Activated T-helper 1 cell treated with anti-CD3 and anti-CD28 coated beads, Interleukin-12 subunit alpha, Interleukin-12 subunit beta, Interleukin-2, Interleukin-4 antibody, amounts not matched to agents 30 ng/mL and 10 ng/mL and 1 ng/mL, durations not matched to agents 14 hours and 24 hours and 36 hours (primary cell): ENCODE measurements at places on chromosomes 6 and 20.

DNA sequence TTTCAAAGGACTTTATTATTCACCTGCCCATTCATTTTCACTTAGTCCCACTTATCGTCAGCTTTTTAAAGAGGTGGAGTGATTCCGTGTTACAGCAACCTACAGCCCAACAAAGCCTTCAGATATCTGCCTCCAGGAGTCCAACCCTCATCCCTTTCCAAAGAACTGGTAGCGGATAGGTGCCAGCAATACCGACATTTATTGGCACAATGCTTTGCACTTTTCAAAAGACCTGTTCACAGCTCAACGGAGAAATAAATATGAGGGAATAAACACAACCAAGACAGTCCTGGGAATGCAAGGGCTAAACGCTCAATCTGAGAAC lies 819 bp upstream of the MTRF1L start:
- DNase-seq, result no peak
- peaks cover 51% of the 10 kb centered on the region for H3K4me1 ChIP-seq
- H3K27ac ChIP-seq, result peak overlapping the region; percentile 91
- H3K4me3 ChIP-seq, result peak overlapping the region; percentile 98
- H3K27me3 ChIP-seq, result peaks cover 10% of the 10 kb centered on the region

DNA sequence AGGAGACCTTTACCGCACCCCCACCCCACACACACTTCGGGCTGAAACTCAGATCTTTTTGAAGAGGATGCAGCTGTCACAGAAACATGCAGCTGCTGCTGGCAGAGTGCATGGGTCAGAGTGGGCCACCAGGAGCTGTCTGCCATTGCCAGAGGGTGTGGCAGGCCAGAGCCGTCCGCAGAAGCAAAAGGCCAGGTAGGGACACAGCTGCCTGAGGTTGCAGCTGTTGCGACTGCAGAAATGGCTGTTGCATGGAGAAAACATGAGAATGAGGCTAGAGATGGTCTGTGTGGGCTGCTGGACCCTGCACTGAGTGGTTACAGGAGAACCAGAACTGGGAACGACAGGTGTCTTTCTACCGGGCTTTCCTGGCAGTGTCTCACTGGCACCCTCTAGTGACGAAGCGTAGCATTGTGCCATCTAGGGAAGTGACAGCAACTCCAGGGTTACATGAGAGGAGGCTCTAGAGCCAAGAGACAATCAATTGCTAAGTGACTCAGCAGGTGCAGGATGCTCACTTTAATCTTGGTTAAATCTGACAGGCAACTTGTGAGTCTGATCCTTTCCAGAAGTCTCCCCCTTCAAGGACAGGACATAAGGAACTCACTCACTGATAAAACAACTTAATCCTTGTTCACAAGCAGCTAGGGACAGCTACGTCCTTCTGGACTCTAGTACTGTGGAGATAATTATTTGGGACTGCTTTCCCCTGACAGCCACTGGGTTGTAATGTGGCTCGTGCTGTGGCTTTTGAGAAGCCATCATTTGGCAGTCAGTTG lies 29.1 kb upstream of the SERPINB9 start:
- peak overlapping the region; percentile 64 for H3K27ac ChIP-seq
- peaks cover 6% of the 10 kb centered on the region for H3K27me3 ChIP-seq
- H3K4me3 ChIP-seq, result no peak overlapping the region
- peaks cover 9% of the 10 kb centered on the region for H3K36me3 ChIP-seq
- H3K4me1 ChIP-seq, result peaks cover 25% of the 10 kb centered on the region

GRCh38 chr6:159894991-159895390 lies 4.2 kb downstream of the MAS1 start:
- no peak for DNase-seq
- no peaks in the 10 kb centered on the region for H3K36me3 ChIP-seq
- no peaks in the 10 kb centered on the region for H3K4me1 ChIP-seq

DNA sequence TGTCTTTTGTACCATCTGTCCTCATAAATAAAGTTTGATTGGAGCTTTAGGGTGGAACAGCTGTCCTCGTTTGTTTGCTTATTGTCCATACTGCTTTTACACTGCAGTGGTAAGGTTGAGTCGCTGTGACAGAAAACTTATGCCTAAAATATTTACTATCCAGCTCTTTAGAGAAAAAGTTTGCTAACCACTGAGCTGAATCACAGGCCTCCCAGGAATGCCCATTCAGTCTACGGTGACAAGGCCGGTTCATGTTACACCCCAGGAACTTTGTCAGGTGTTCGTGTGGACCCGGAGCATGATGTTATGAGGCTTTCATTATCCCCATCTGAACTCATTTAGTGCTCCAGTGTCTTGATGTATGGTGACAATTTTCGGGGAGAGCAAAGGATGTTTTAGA lies 401.1 kb downstream of the SAMD5 start:
- H3K4me3 ChIP-seq, result no peak overlapping the region
- no peak for DNase-seq
- no peaks in the 10 kb centered on the region for H3K36me3 ChIP-seq

GRCh38 chr6:47097092-47097945 lies 55.2 kb upstream of the ADGRF1 start:
- no peaks in the 10 kb centered on the region for H3K36me3 ChIP-seq
- H3K27ac ChIP-seq, result no peak overlapping the region
- peaks cover 3% of the 10 kb centered on the region for H3K27me3 ChIP-seq
- no peaks in the 10 kb centered on the region for H3K4me1 ChIP-seq
- no peak overlapping the region for H3K4me3 ChIP-seq
- DNase-seq, result peak; percentile 2

DNA sequence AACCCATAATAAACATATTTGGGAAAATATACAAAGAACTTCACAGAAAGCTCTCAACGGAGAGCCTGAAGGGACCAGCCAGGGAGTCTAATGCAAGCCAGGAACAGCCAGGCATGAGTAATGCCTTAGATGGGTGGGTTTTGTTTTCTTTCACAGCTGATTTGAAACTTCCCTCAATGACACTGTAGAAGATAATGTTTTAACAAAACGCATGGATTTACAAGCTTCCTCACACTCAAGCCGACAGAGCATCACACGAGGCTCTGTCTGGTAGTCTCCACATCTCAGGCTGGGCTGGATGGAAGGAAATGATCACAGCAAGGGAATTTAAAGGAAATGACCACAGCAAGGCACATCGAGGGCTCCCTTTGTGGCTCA lies 113.9 kb downstream of the GMPR start:
- no peak overlapping the region for H3K4me3 ChIP-seq
- DNase-seq, result no peak
- H3K36me3 ChIP-seq, result peaks cover 7% of the 10 kb centered on the region
- H3K27me3 ChIP-seq, result no peaks in the 10 kb centered on the region
- peaks cover 9% of the 10 kb centered on the region for H3K4me1 ChIP-seq
- H3K27ac ChIP-seq, result no peak overlapping the region

DNA sequence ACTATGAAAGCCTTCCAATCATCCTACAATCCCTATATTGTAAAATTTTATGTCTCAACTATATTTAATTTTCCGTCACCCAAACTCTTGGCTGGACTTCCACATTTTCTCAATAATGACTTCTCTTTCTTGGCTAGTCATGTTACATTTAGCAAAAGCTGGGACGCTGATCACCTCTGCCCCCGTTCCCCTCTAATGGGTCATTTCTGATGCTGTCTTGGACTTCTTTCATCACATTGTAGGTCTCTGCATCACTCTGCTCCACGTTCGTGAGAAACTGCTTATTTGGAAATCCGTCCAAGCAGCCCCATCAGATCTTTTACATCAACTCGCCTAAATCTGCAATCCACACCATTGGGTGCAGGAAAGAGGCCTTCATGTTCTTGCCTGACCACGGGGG lies 203.8 kb downstream of the MYLK4 start:
- H3K27ac ChIP-seq, result no peak overlapping the region
- no peak overlapping the region for H3K4me3 ChIP-seq
- H3K36me3 ChIP-seq, result peaks cover 6% of the 10 kb centered on the region
- no peak for DNase-seq

- DNase-seq, result no peak
- H3K4me3 ChIP-seq, result no peak overlapping the region
- H3K36me3 ChIP-seq, result peaks cover 10% of the 10 kb centered on the region
- H3K27ac ChIP-seq, result no peak overlapping the region
- H3K27me3 ChIP-seq, result peaks cover 3% of the 10 kb centered on the region
Measured at GRCh38 chr6:105836379-105836778, 249.8 kb upstream of the PRDM1 start.
